Skeletal muscle tissue (tissue), 5 donors: ENCODE measurements at places on chromosomes 2 and 18. TPM values are rescaled to one million over a fixed set of nuclear protein-coding genes. Genes with fewer than 3 reads are reported as not detected.

LIMS3 gene
- total RNA-seq: 1.6 TPM

GKN2 gene
- total RNA-seq: not detected

RNF125 gene
- total RNA-seq: 9.4 TPM

ZBTB7C gene
- 2.6 TPM for total RNA-seq

CD28 gene
- 4.2 TPM for total RNA-seq

TLX2 gene
- not detected for total RNA-seq

GPR155 gene
- total RNA-seq: 3.1 TPM

STON1 gene
- total RNA-seq: 13.0 TPM

HRH4 gene
- total RNA-seq: not detected

FOXD4L1 gene
- total RNA-seq: not detected

MALL gene
- 8.9 TPM for total RNA-seq

ZNF24 gene
- total RNA-seq: 27.1 TPM

ST8SIA5 gene
- total RNA-seq: 2.1 TPM

PLA2R1 gene
- total RNA-seq: 2.6 TPM

PTH2R gene
- total RNA-seq: 0.52 TPM

BOLL gene
- 2.6 TPM for total RNA-seq
